ENCODE measurements at places on chromosomes 5 and 9. TPM values are rescaled to one million over a fixed set of nuclear protein-coding genes. Genes with fewer than 3 reads are reported as not detected.

DMRTA1 gene
- not detected for total RNA-seq

GABRA1 gene
- not detected for total RNA-seq

FOXD4L5 gene
- 0.28 TPM for total RNA-seq

NR3C1 gene
- total RNA-seq = 58.1 TPM

PRDM9 gene
- total RNA-seq = not detected

ANKRD34B gene
- total RNA-seq = not detected

AHRR gene
- total RNA-seq = 0.85 TPM

FOXI1 gene
- total RNA-seq = not detected

SLC27A6 gene
- total RNA-seq = 0.21 TPM

IL4 gene
- not detected for total RNA-seq

LURAP1L gene
- total RNA-seq = 10.3 TPM

BTNL9 gene
- total RNA-seq = 20.5 TPM

PCDHGA6 gene
- 12.0 TPM for total RNA-seq

PCDHB12 gene
- total RNA-seq = 7.3 TPM

KLHL3 gene
- total RNA-seq = 12.8 TPM

PTGDS gene
- total RNA-seq = 89.5 TPM

ANKRD20A1 gene
- 1.4 TPM for total RNA-seq

C9orf50 gene
- not detected for total RNA-seq

PTPN3 gene
- 20.3 TPM for total RNA-seq
